ENCODE measurements at places on chromosomes 1 and 21.

GRCh38 chr1:48792961-48793360, 16.3 kb upstream of the BEND5 start:
- H3K4me3 ChIP-seq: no peak overlapping the region
- no peaks in the 10 kb centered on the region for H3K27me3 ChIP-seq
- no peaks in the 10 kb centered on the region for H3K36me3 ChIP-seq
- no peak overlapping the region for H3K27ac ChIP-seq

DNA sequence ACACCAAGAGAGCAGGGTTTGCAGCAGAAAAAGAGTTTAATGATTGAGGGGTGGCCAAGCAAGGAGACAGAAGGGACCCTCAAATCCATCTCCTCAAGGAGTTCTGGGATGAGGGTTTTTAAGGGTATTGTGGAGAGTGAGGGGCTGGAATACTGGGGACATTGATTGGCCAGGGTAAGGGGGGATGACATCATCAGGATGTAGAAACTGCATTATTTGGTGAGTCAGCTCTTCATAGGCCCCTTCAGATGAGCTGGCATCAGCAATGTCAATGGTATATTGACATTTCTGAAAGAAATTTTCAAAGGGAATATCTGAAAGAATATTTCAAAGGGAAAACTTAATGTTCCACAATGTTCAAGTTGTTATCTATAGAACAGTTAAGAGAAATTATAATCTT, 168.1 kb upstream of the SNX7 start:
- no peaks in the 10 kb centered on the region for H3K27me3 ChIP-seq
- no peak overlapping the region for H3K27ac ChIP-seq
- no peak for DNase-seq
- H3K36me3 ChIP-seq: no peaks in the 10 kb centered on the region
- H3K4me1 ChIP-seq: no peaks in the 10 kb centered on the region

DNA sequence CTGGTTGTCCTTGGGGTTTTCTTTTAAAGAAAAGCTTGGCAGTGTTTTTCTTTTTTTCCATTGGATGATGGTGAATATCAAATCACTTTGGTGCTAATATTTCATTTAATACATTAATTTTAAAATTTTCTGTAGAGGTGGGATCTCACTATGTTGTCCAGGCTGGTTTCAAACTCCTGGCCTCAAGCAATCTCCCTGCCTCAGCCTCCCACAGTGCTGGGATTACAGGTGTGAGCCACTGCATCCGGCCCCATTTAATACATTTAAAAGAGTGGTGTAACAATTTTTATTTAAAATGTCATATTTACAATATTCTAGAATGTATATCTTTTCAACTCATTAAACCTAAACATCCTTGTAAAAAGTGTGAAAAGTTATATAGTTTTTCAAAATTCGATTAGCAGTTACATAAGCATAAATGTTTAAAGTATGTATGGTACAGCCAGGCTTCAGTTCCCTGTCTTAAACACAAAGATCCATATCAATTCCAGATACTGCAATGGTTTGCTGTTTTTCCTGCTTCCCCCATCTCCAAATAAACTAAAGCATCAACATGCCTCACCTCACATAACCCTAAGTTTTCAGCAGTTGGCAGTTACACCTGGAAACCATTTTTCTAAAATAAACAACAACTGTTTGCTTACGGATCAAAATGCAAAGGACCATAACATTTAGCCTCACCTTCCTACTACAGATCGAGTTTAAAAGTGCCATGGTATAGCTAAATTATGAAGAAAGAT, 8.9 kb upstream of the LGALS8 start:
- H3K36me3 ChIP-seq: no peaks in the 10 kb centered on the region
- H3K4me3 ChIP-seq: no peak overlapping the region
- H3K27ac ChIP-seq: no peak overlapping the region
- DNase-seq: no peak

DNA sequence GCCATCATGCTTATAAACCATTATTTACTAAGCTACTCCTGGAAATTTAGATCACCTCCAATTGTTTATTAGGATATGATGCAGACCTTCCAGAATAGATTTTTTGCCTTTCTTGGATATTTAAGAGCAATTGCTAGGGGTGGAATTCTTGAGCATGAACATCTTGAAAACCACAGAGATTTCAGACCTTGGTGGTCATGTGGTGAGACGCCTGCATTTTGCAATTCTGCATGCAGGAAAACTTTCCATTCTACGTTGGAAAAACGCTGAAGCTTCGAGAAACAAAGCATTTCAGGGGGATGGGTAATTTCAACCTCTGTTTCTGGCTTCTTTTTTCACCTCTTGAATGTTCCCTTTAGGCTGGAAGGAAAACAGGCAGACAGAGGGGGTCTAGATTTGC, 596.3 kb downstream of the KIF26B start:
- H3K4me3 ChIP-seq: no peak overlapping the region
- no peaks in the 10 kb centered on the region for H3K36me3 ChIP-seq
- DNase-seq: no peak

- no peak overlapping the region for H3K27ac ChIP-seq
- H3K4me1 ChIP-seq: peaks cover 35% of the 10 kb centered on the region
- no peaks in the 10 kb centered on the region for H3K27me3 ChIP-seq
- H3K36me3 ChIP-seq: no peaks in the 10 kb centered on the region
- no peak overlapping the region for H3K4me3 ChIP-seq
- DNase-seq: no peak
Observed at GRCh38 chr1:66265796-66266195, 268.2 kb upstream of the SGIP1 start.

DNA sequence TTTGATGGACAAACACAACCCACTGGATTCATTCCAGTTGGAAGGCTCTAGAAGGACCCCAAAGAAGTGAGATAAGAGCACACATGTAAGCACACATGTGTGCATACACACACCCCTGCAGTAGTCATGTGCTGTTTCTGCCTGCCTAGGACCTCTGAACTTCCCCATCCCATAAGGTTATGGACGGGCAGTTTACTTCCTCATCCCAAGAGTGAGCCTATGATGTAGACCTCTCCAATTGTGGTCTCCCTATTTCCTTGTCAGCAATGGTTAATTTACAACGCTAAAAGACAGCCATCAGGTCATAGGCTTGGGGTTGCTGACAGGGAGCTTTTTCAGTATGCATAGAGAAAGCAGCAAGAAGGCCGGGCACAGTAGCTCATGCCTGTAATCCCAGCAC, 15.4 kb upstream of the ADAR start:
- H3K27me3 ChIP-seq: no peaks in the 10 kb centered on the region
- DNase-seq: no peak
- H3K4me3 ChIP-seq: no peak overlapping the region
- peaks cover 13% of the 10 kb centered on the region for H3K36me3 ChIP-seq
- H3K27ac ChIP-seq: no peak overlapping the region

DNA sequence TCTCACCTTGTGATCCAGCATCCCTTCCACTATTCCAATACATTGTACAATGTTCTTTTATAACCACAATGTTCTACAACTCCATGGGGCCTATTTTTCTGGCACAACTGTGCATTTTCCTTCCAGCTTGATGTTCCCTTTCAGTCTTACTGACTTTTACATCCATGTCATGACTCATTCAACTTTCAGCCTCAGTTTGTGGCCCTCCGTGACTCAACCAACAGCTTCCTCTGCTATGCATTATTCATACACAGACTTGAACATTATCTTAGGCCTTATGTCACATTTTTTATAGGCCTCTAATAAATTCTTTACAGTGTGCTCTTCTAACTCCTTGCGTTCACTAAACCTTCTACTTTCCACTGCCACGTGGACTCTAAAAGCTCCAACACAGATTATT, 119.4 kb upstream of the PRMT6 start:
- no peaks in the 10 kb centered on the region for H3K27me3 ChIP-seq
- no peak for DNase-seq
- H3K27ac ChIP-seq: no peak overlapping the region

DNA sequence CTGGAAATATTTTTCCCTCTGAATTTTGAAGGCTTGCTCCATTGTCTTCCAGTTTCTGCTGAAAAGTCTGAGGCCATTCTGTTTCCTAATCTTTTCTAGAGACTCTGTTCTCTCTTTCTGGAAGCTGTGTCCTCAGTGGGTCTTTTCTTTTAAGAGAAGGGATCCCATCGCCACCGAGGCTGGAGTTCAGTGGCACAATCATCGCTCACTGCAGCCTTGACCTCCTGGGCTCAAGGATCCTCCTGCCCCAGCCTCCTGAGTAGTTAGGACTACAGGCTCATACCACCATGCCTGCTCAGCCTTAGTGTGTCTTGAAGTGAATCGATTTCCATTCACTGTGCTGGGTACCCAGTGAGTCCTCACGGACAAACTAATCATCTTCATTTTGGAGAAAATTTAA, 9.6 kb upstream of the LRP8 start:
- no peaks in the 10 kb centered on the region for H3K4me1 ChIP-seq
- no peak overlapping the region for H3K4me3 ChIP-seq
- peak; percentile 77 for DNase-seq
- H3K27me3 ChIP-seq: no peaks in the 10 kb centered on the region
- no peak overlapping the region for H3K27ac ChIP-seq

DNA sequence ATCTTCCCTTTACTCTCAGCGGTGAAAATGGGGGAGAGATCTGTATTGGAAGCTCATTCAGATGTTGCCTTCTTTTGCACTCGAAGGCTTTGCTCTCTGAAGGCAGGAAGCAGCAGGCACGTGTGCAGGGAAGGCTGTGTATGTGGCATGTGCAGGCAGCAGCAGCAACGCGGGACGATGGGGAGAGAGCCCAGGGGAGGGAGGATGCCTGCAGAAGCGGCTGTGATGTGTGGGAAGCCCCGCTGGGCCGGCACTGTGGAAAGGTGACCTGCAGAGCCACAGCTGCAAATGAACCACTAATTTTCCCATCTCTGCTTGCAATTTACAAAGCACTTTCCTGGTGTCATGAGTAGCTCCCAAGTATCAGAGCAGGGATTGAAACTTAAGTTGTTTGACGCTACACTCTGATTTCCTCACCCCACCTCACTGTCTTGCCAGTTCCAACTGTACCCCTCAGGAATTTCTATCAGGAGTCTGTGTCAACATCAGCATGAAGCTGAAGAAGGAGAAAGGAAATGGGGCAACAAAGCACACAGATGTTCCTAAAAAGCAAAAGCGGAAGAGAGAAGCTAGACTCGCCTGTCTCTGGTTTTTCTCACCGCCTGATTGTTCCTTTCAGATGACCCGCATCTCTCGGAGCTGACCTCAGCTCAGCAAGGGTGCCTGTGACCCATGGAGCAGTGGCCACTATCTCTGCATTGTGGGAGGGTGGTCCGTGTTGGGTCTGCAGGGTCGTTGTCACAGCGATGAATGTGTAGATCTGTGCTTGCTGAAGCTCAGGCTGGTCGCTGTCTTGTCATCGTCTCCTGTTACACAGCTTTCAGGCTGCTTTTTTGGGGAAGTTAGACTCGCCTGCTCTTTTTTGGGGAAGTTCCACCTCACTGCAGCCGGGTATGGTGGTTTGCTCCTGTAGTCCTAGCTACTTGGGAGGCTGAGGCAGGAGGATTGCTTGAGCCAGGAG, 156.1 kb downstream of the KIF26B start:
- H3K27me3 ChIP-seq: no peaks in the 10 kb centered on the region
- H3K4me1 ChIP-seq: peaks cover 12% of the 10 kb centered on the region

DNA sequence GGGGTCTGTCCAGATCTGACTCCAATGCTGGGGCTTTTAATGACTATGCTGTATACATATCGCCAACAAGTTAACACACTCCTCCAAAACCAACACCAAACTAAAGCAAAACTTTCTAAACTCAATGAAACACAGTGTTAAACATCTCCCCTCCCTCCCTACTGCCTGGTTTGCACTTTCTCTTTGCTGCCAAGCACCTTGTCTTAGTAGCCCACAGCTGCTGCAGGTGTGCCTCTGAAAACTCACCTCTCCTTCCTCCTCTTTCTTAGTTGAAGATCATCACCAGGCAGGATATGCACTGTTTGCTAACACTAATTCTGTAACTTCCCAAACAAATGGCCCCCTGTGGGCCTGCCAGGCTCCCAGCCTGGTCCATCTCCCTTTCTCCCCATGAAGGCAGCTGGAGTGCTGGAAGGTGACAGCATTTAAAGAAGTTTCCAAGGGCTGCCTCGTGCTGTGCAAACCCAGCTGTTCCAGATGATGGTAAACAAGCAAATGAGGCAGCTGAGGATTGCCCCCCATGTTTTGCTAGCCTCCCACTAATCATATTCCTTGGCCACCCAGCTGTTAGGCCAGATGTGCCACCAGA, 213.7 kb downstream of the ASTN1 start:
- DNase-seq: no peak
- H3K4me1 ChIP-seq: no peaks in the 10 kb centered on the region
- H3K27ac ChIP-seq: no peak overlapping the region
- no peak overlapping the region for H3K4me3 ChIP-seq
- no peaks in the 10 kb centered on the region for H3K27me3 ChIP-seq

DNA sequence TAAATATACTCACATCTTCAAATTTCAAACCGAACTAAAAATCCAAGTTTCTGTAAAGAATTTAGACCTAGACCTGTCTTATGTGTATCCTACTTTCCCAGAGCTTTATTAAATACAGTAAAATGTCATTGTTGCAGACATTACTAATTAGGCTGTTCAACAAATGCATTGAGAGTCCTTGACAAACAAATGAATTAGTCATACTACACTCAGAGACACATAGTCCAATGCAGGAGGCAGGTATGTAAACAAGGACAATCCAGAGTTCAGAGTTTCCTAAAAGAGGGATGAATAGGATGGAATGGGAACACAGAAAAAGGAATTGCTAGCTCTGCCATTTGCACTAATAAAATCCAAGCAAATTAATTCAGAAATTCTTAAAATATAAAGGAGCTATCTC, 1.6 kb upstream of the EGLN1 start:
- peak overlapping the region; percentile 92 for H3K4me3 ChIP-seq
- H3K27ac ChIP-seq: peak overlapping the region; percentile 98
- H3K4me1 ChIP-seq: peaks cover 28% of the 10 kb centered on the region
- H3K27me3 ChIP-seq: no peaks in the 10 kb centered on the region
- DNase-seq: no peak
- H3K36me3 ChIP-seq: no peaks in the 10 kb centered on the region

DNA sequence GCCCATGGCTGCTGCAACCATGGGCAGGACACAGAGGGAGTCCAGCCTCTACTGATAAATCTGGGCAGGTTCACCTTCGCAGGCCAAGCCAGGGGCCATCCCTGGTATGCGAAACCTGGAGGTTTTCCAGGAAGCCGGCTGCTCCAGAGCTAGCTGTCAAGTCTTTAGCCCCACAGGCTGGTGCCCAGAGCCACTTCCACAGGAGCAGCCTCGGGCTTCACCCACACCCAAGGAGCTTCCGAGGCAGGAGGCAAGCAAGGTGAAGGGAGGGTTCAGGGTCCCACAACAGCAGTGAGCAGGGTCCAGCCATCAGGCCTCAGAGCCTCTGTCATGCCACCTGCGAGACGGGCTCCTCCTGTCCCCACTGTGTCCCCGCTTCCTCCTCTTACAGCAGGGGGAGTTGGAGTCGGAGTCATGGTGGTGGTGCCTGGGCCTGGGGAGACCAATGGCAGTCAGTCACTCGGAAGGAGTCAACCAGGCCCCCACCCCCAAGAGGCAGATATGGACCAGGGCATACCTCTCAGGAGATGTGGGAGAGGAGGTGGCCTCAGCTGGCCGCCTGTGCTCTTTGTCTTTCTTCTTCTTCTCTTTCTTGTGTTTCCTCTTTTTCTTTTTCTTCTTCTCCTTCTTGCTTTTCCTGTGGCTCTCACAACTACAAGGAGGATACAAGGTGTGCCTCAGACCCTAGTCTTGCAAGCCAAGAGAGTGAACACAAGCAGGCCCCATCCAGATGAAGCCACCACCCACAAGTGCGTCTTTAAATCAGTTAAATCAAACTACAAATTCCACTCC, 2.1 kb downstream of the C1orf35 start:
- no peak overlapping the region for H3K4me3 ChIP-seq
- H3K27ac ChIP-seq: no peak overlapping the region
- peaks cover 56% of the 10 kb centered on the region for H3K36me3 ChIP-seq
- DNase-seq: no peak
- no peaks in the 10 kb centered on the region for H3K27me3 ChIP-seq
- H3K4me1 ChIP-seq: peaks cover 42% of the 10 kb centered on the region
